Mesendoderm (in vitro differentiated cells): ENCODE measurements at places on chromosomes 4 and X.
A peak's percentile ranks its signal among the peaks of the same experiment; 100 is the strongest.

GRCh38 chr4:70190579-70190978 is 4.9 kb upstream of the ODAM start:
- DNase-seq = no peak

GRCh38 chr4:22739968-22740367 is 47.2 kb downstream of the GBA3 start:
- no peak for DNase-seq

- no peak for DNase-seq
Measured at GRCh38 chr4:101126059-101126458, 221.3 kb downstream of the PPP3CA start.

GRCh38 chr4:94363136-94363655 is 20.6 kb upstream of the HPGDS start:
- DNase-seq = no peak

DNA sequence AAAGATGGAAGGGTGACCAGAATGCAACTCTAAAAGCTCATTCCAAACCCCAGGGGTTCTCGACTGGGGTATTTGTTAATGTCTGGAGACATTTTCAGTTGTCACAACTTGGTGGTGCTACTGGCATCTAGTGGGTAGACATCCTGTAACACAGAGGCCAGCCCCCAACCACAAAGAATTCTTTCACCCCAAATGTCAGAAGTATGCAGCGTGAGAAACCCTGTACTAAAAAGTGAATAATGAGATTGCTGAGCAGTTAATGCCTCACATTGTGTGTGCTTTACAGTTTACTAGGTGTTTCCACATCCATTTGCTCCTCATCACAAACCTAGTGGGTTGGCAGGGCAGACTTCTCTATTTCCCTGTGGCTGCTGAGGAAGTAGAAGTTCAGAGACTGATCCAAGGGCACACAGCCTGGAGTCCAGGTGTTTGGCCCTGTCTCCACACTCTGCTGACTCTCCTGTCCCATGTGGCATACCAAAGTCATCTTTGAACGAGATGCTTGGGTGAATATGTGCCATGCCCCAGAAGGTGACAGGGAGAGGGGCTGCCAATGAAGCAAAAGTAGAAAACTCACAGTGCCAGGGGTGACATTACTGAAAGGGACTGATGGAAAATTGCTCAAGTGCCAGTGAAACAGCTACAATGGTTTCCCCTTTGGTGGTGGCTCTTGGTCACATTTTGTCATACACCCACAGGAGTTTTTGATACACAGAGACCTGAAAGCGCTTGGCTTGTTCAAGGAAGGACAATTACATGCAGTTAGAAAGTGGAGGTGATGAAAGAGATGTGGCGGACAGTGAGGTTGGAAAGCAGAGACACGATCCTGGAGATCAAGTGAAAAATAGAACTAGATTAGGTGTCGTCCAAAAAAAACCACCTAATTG is 10.1 kb upstream of the TMEM154 start:
- DNase-seq = no peak

- no peak for DNase-seq
Measured at GRCh38 chr4:151319490-151319889, 5.9 kb downstream of the SH3D19 start.

DNA sequence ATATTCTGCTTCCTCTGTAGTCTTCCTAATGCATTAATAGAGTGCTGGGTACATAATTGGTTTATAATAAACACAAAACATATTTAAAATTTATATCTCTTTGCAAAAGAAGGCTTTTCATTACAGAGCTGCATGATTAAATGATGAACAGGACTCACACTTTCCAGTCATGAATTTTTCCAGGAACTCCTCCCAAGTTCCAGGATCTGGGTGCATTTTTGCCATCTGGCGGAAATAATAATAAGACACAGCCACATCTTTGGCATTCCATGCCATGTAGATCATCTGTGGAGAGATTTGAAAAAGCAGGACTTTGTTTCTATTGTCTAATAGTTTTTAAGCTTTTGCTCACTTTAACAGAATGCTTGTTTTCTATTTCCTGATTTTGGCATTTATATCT is 40.2 kb upstream of the SULT1B1 start:
- DNase-seq = no peak

DNA sequence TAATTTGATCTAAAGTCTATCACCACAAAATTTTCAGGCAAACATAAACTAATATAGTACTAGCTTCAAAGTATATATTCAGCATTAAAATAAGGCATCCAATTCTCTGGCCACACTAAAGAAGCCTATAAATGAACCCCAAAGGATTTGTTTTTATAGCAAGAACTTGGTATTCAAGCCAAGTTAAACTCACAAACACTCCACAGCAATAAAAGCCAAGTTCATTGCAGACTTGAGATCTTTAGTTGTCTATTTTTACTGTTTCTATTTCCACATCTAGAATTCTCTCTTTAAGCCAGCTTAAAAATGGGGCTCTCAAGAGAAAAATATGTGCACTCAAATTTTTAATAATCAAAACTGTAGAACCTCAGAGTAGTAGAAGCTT is 51.1 kb downstream of the WDFY3 start:
- DNase-seq = no peak

GRCh38 chr4:149173241-149174013 is 642.2 kb downstream of the IQCM start:
- no peak for DNase-seq

GRCh38 chr4:185958094-185958747 is 110.7 kb upstream of the TLR3 start:
- DNase-seq = no peak

GRCh38 chrX:29215251-29215650 is 628.0 kb downstream of the IL1RAPL1 start:
- DNase-seq = no peak

DNA sequence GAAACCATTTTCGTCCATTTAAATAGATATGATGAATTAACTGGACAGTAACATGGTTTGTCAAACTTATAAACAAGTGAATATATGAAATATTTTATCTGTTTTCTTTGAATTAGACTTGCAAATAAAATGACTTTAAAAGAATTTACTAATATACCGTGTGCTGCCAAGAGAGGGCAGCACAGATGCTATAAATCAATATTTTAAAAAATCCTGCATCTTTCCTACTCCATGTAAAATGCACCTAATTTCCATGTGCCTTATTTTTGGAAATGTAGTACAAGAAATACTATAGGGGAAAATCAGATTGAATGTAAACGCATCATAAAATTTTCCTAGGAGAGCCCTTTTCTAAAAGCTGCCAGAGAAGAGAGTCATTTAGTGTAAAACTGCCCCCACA is 62.2 kb downstream of the PRKX start:
- peak; percentile 2 for DNase-seq

GRCh38 chrX:46234775-46235174 is 310.4 kb downstream of the ZNF674 start:
- no peak for DNase-seq

DNA sequence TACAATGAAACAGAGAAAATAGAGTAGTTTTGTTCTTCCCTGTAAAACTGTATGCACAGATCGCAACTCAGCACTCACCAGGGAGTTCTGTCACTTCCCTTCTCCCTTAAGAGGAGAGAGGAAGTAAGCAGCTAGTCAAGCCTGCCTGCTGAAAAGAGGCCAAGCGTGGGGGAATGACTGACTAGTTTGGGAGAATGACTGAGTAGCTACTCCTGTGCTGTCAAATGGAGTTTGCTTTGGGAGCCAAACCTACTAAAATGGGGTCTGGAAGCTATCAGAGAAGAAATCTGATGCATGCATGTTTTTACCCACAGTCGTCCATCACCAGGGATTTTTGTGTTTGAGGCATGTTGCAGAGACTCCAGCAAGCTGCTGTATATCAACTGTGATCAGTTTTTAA is 54.6 kb upstream of the LHFPL1 start:
- DNase-seq = peak; percentile 16

- DNase-seq = peak; percentile 36
Measured at GRCh38 chr4:161189286-161190134, 974.3 kb downstream of the FSTL5 start.

DNA sequence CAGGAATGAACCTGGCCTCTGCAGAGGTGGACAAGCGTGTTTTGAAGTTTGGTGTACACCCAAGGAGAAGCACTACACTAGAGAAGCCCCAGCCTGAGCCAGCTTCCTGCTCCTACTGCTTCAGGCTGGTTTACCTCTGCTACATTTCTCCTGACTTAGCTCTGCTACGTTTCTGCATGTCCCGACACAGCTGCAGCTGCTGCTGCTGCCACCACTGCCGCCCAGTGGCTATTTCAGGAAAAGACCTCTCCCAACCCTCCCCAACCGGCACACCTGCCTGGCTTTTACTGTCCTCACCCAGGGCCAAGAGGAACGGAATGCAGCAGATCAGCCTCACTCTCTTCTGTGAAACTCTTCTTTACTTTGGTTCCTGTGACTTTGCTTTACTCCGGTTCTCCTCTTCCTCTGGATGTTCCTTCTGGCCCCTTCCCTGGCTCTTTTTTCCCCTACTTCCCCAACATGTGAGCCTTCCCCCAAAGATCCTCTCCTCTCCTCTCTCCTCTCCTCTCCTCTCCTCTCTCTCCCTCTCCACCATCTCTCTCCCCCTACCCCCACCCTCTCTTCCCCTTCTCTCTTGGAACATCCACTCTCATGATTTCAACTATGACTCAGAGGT is 3.1 kb upstream of the P2RY4 start:
- peak; percentile 74 for DNase-seq

- no peak for DNase-seq
Measured at GRCh38 chr4:138138774-138139173, 103.4 kb downstream of the SLC7A11 start.

DNA sequence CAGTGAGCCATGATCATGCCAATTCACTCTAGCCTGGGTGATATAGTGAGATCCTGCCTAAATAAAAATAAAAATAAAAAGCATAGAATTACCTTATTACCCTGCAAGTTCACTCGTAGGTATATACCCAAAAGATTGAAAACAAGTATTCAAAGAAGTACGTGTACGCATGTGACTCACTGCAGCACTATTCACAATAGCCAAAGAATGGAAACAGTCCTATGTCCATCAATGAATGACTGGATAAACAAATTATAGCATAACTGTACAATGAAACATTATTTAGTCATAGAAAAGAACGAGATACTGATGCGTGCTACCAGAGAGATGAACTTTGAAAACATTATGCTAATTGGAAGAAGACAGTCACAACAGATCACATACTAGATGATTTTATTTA is 204.6 kb upstream of the DIAPH2 start:
- no peak for DNase-seq

DNA sequence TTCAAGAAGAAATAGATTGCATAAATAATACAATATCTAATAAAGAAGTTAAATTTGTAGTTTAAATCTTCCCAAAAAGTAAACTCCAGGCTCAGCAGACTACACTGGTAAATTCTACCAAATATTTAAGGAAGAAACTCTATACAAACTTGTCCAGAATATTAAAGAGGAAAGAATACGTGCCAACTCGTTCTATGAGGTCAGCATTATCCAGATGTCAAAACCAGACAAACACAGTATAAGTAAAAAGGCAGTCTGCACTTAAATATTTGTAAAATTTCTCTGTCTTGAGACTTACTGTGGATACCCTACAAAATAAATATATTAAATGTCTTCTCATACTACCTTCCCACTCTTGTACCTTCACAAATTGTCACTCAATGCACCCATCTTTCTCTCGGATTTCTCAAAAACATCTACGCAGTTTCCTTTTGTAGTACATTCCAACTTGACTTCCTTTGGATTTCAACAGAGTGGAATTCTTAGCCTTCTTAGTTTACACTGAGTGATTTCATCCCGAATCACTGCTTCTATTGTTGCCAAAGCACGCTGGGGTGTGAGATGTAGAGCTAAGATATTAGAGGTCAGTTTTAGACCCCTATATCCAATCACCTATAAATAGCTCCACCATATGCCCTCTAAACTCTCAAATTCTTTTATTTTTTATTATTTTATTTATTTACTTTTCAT is 71.6 kb upstream of the MAB21L2 start:
- DNase-seq = no peak

DNA sequence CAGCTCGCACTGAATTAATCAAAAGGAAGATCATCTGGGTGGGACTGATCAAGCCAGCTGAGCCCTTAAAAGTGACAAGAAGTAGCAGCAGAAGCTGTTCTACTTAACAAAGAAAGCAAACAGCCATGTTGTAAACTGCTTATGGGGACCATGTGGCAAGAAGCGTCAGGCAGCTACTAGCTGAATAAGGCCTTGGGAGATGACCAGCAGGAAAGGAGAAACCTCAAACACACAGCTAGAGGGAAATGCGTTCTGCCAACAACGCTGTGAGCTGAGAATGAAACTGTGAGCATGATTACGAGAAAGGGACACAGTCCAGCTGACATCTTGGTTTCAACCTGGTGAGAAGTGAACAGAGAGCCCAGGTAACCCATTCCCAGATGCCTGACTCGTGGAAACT is 49.3 kb upstream of the FAM9A start:
- DNase-seq = no peak

DNA sequence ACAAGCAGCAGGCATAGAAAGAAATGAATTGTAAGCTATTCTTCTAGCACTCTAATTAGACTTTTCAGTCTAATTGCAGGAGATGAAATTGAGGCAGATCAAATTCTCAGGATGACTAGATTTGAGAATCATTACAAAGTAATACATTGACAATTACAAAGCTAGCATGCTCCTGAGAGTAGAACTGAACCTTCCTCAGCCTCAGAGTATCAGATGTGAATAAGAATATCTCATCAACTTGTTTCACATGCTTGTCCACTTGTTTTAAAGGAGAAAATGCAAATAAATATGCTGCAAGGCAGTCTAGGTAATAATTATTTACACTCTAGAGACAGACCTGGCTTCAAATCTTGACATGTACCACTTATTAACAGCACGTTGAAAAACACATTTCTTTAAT is 491.0 kb upstream of the MAGEB2 start:
- no peak for DNase-seq
